ENCODE measurements at places on chromosomes 16 and 17. TPM values are rescaled to one million over a fixed set of nuclear protein-coding genes. Genes with fewer than 3 reads are reported as not detected.

Gene FAM20A
- total RNA-seq = not detected

Gene TERB1
- under 0.01 TPM for total RNA-seq

Gene ST6GALNAC2
- not detected for total RNA-seq

Gene PRKCB
- not detected for total RNA-seq

Gene RHBDL1
- 0.47 TPM for total RNA-seq

Gene BICDL2
- total RNA-seq = not detected

Gene KRT27
- not detected for total RNA-seq

Gene PIK3R6
- total RNA-seq = not detected

Measured in endothelial cell of coronary artery (primary cell).